Neural crest cell (in vitro differentiated cells): ENCODE measurements at places on chromosomes 4 and X. TPM values are rescaled to one million over a fixed set of nuclear protein-coding genes. Genes with fewer than 3 reads are reported as not detected.

The CPZ gene
- total RNA-seq = not detected in 2 replicates

The FGFBP2 gene
- total RNA-seq = 0.28 TPM in 1 of 2 replicates, not detected in the other

The MAGEA11 gene
- total RNA-seq = not detected in 2 replicates

The XAGE1A gene
- not detected in 2 replicates for total RNA-seq

The DACH2 gene
- total RNA-seq = 1.0 and 1.2 TPM in 2 replicates

DNA sequence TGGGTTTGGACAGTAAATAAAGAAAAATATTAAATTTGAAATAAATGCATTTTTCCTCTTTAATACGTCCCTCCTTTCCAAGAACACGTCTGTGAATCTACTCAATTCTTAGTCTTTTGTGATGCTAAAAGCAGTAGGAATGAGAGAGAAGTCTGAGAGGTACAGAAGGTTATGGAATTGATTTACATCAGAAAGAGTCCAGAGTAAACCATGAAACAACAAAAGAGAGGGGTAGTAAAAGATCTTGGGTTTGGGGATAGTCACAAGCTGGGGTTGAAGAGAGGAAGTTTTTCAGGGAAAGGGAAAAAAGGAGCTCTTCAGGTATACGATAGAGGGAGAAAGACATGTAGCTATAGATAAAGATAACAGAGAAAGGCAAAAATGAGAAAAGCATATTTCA lies 215.4 kb downstream of the RAB28 start:
- no peak for DNase-seq

GRCh38 chr4:143344774-143345173 lies 8.1 kb downstream of the GAB1 start:
- no peak for DNase-seq

- DNase-seq = no peak
Measured at GRCh38 chr4:183469285-183469684, 24.8 kb downstream of the CDKN2AIP start.

GRCh38 chrX:19625612-19626011 lies 110.3 kb upstream of the MAP3K15 start:
- DNase-seq = no peak

GRCh38 chr4:1043651-1044468 lies 32.4 kb downstream of the FGFRL1 start:
- no peak for DNase-seq

- DNase-seq = no peak
Measured at GRCh38 chrX:15033917-15034316, 160.7 kb downstream of the MOSPD2 start.

DNA sequence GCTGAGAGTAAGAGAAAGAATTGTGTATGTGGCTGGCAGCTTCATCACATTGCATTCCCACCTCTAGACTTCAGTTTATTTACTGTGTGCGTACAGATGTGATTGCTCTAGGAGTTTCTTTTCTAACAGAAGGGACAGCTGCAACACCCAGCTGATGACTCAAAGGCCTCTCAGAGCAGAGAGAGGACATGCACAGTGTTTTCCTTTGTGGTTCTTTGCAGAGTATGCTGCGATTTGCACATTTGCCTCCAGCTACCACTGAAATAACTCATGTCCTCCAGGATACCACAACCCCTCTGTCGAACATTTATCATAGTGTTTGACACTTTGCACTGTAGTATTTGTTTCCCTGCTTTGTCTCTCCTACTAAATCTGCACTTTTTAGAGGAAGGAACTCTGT lies 294.1 kb downstream of the STIM2 start:
- no peak for DNase-seq

DNA sequence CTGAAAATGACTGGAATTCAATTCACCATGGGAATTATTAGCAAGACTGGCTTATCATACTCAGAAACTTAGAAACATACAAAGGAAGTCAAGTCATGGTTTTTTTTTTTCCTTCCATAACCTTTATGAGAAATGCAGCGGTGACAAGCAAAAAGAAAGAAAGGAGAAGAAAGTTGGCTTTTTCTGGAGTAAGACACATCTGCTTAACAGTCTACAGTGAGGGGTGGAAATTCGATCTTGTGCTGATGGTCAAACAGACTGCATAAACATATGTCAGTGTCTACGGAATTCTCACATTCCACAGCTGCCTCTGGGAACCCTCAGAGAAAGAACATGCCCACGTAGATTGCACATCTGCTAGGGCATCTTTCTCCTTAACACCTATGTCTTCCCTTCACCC lies 54.6 kb downstream of the PROM1 start:
- DNase-seq = no peak

DNA sequence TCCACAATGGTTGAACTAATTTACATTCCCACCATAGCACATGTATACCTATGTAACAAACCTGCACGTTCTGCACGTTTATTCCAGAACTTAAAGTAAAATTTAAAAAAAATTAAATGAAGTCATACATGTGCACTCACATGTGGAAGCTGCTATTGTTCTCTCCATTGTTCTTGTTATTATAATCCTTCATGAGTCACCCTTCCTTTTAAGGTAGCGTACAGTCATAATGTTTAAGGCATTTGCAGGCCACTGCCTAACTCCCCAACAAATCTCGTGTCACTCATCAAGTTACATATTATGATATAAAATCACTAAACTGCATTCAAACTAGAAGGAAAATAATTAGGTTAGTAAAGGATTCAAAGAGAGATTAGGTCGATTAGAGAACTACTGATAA lies 63.6 kb downstream of the SLC7A11 start:
- DNase-seq = no peak

DNA sequence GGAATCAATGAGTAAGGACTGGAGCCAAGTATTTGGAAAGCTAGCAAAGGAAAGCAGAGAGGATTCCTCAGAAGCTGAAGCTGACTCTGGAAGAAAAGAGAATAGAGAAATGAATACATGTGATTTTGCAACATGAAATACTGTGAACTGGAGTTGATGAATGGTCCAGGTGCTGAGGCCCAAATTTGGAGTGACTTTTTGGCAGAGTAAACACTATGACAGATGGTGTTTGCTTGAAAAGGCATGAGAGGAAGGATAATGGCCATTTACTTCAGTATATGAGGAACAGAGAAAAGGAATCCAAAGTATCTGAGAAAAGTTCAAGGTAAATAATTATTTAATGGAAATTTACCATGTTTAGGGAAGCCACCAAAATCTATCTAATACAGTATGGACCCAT lies 236.7 kb downstream of the SLITRK2 start:
- no peak for DNase-seq

DNA sequence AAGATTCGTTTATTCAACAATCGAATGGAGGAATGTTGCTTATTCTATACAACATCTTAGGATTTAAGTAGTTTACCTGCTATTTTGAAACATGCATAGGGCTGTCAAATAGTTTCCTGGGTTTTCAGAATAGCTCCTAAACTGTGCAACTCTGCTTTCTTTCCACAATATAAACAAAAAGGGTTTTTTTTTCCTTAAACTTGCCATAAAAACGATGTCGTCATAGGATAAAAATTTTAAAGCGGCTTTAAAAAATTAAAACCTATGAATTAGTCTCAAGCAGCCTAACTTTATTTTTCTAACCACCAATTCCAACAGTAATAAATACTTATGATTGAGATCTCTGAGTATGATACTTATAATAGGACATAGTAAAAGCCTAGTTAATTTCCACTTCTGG lies 21.6 kb upstream of the STIM2 start:
- DNase-seq = no peak

- DNase-seq = no peak
Measured at GRCh38 chr4:107966903-107967302, 22.8 kb upstream of the HADH start.

DNA sequence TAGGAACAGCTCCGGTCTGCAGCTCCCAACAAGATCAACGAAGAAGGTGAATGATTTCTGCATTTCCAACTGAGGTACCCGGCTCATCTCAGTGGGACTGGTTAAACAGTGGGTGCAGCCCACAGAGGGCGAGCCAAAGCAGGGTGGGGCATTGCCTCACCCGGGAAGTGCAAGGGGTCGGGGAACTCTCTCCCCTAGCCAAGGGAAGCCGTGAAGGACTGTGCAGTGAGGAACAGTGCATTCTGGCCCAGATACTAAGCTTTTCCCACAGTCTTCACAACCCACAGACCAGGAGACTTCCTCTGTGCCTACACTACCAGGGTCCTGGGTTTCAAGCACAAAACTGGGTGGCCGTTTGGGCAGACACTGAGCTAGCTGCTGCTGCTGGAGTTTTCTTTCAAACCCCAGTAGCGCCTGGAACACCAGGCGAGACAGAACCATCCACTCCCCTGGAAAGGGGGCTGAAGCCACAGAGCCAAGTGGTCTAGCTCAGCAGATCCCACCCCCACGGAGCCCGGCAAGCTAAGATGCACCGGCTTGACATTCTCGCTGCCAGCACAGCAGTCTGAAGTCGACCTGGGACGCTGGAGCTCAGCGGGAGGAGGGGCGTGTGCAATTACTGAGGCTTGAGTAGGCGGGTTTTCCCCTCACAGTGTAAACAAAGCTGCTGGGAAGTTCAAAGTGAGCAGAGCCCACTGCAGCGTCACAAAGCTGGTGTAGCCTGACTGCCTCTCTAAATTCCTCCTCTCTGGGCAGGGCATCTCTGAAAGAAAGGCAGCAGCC lies 84.6 kb downstream of the THOC2 start:
- peak; percentile 5 for DNase-seq

DNA sequence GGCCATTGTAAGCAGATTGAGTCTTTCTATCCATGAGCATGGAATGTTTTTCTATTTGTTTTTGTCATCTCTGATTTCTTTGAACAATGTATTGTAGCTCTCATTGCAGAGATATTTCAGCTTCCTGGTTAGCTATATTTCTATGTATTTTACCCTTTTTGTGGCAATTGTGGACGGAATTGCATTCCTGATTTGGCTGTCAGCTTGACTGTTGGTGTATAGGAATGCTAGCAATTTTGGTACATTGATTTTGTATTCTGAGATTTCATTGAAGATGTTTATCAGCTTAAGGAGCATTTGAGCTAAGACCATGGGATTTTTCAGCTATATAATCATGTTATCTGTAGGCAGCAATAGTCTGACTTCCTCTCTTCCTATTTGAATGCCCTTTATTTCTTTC lies 154.6 kb downstream of the GUCY2F start:
- DNase-seq = no peak

GRCh38 chr4:150585611-150586010 lies 3.7 kb downstream of the MAB21L2 start:
- DNase-seq = no peak

- no peak for DNase-seq
Measured at GRCh38 chr4:2733844-2734574, 22.1 kb downstream of the TNIP2 start.

- DNase-seq = no peak
Measured at GRCh38 chr4:116953947-116954346, 131.4 kb downstream of the TRAM1L1 start.

DNA sequence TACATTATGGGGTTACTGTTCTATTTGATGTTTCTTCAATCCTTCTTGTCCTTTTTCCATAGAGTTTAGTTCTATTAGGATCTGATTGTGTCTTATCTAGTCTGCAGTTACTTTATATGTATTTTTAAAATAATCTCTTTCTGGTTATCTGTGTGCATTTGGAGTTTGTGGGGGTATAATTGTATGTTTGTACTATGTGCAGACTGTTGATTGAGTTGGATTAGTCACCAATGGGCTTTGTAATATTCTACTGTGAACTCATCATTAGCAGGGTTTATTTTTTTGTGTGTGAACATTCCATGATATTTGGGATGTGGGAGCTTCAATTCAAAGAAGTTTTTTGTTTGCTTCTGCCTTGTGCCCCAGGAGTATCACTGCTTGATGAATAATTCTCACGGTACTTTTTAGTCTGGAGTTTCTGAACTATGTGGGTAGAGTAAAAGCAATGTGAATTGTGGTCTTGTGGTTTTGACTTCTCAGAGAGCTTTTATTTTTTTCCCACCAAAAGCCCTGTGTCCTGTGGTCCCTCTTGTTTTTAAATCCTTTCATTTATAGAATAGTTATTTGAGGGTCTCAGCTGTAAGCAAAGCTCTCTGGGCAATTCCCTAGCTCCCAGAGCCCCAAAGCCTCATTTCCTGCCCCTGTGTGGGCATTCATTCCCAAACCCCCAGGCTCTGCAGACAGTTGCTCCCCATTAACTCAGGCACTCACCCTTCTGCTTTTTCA lies 127.8 kb downstream of the PHKA2 start:
- DNase-seq = no peak

GRCh38 chrX:108735679-108736508 lies 469 bp downstream of the IRS4 start:
- no peak for DNase-seq

DNA sequence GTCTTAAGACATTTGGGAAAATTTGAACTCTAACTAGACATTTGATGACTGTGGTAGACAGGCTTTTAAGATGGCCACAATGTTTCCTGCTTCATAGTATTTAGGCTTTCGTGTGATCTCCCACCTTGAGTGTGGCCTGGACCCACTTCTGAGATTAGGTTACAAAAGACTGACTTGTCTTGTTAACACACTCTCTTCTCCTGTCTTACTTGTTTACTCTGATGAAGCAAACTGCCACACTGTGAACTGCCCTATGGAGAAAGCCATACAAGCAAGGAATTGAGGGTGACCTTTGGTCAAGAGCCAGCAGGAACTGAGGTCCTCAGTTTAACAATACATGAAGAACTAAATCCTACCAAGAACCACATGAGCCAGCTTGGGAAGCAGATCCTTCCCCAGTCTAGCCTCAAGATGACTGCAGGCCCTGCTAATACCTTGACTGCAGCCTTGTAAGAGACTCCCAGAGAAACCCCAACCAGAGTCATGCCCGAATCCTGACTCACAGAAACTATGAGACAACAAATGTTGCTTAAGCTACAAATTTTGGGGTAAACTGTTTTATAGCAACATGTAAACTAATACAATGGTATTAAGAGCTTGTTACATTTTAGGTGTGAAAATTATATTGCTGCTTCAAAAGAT lies 20.3 kb downstream of the UBA6 start:
- DNase-seq = no peak

DNA sequence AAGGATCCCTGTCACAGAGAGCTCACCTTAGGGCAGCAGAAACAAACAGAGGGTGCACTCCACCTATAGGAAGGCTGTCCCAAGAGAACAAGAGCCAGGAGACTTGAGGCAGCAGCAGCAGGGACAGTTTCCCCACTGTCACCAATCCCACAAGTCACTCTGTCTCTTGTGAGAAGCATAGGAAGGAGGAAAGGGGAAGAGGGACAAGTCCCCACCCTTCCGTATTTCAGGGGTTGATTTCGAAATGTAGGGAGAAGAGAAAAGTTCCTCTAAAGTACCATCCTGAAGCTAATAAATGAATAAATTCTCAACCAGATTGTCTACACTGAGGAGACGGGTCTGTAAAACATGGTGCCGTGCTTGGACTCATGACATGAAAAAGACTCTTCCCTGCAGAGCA lies 9.5 kb upstream of the TLR8 start:
- DNase-seq = no peak

- DNase-seq = no peak
Measured at GRCh38 chr4:48187813-48188212, 53.8 kb upstream of the TXK start.

DNA sequence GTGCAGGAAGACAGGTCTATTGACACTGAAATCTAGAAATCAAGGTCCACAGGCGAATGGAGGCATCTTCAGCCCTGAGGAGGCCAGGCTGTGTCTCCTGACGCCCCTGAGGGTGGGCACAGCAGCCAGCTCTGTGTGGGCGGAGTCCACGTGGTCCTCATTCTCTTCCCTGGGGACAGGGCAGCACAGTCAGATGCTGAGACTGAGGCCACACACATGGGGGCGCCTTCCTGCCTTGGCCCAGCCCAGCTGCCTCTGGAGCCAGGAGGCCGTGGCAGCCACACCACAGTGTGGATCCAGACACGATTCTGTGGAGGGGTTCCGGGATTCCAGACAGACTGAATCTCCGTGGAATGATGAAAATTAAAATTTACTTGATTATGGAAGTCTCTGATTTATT lies 20.8 kb downstream of the FGFR3 start:
- no peak for DNase-seq
